Left renal pelvis (tissue), 4 donors: ENCODE measurements at places on chromosomes 7 and 10.

DNA sequence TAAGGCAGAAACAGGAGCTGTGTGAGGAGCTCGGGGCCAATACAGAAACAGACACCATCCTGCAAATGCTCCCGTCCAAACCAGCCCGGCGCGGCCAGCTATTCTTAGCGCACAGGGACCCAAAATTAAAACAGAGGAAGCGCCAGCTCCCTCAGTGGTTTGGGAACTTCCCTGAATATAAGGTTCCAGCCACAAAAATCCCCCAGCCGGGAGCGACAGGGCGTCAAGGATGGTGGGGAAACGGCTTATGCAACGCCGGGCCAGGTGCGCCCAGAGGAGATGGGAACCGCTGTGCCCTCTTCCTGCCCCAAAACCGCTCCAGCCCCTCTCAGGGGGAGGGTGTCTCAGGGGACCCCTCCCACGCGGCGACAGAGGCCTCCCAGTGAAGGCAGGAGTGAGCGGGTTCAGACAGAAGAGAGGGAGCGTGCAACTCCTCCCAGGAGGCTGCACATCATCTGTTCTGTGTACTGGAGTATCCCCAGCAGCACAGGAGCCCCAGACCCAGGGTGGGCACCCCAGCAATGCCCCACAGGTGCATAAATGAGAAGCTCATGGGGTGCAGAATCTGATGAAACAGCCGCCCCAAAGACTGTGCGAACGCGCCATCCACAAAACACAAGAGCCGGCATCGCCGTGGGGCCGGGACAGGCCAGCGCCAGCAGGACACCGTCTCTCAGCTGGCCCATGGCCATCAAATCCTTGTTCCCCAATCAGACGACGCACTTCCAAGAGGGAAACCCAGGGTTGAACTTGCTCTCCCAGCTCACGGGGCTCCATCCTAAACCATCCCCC lies 73.9 kb upstream of the PDGFA start:
- DNase-seq, result no peak

- no peak for DNase-seq
Observed at GRCh38 chr7:131011432-131011742, 277.4 kb upstream of the KLF14 start.

DNA sequence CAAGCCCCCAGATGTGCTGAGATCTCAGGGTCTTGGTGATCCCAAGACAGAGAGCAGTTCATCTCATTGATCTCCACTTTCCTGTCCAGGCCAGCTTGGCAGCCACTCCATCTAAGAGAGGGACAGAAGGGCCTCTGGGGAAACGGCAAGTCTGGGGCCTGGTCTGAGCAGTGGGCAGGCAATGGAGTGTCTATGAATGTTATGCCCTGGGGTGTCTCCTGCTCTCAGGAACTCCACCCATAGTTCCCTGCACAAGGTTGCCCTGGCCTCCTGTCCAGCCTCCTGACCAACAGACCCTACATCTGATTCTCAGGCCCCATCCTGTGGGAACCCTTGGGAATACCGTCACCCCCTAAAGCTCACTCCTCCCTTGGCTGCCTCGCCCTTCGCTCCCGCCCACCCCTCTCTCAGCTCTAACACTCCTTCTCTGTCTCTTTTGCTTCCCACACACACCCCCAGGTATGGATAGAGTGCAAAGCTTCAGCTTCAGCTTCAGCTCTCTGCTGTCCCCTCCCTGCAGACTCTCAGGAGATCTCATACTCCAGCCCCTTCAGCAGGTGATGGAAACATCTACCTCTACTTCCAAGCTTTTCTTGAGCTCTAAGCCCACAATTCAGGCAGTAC lies 83.0 kb downstream of the HIF1AN start:
- no peak for DNase-seq

DNA sequence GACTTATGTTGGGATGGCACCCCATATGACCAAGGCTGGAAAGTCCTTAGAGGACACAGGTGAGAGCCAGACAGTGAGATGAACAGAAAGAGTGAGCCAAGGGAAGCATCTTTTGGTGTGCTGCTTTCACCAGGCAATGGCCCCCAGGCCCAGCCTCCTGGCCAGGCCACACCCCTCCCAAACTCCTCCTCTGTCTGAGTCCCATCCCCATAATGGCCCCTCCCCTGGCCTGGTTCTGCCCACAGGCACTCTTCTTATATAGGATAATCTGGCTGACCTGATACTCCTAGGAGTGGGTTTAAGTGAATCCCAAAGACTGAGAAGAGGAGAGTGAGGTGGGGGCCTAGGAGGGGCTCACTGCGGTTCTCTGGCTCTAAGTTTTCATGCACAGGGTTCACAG lies 252.5 kb downstream of the RPS24 start:
- no peak for DNase-seq

DNA sequence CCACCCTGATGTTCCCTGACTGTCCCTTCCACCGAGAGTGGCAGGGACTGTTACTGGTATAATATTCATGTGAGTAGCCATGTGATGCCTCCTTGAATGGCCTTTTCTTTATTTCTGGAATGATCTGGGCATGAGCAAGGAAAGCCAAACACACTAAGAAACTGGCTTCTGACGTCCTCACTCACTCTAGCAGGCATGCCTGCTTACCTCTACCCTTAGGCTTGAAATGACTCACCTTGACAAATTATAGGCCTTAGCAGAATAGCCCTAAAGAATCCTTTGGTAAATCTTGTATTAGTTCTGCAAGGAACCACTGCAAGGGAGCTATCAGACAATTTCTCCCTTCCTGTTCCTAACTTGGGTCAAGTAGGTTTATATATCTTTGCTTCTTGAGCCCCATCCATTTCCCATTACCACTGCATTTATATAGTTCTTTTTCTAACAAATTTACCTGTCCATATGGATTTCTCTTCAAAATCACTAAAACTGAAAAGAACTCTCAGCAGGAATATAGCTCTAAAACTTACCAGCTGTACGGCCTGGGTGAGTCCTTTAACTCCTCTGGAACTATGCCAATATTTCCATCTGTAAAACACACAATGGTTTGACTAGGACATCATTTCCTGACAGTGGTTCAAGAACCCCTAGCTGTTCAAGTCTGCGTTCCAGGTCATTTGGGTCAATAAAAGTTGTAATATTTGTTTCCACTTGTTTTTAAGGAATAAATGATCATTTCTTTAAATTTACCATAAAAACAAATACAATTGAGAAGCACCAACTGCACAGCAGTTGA lies 13.0 kb upstream of the NDUFA5 start:
- no peak for DNase-seq

DNA sequence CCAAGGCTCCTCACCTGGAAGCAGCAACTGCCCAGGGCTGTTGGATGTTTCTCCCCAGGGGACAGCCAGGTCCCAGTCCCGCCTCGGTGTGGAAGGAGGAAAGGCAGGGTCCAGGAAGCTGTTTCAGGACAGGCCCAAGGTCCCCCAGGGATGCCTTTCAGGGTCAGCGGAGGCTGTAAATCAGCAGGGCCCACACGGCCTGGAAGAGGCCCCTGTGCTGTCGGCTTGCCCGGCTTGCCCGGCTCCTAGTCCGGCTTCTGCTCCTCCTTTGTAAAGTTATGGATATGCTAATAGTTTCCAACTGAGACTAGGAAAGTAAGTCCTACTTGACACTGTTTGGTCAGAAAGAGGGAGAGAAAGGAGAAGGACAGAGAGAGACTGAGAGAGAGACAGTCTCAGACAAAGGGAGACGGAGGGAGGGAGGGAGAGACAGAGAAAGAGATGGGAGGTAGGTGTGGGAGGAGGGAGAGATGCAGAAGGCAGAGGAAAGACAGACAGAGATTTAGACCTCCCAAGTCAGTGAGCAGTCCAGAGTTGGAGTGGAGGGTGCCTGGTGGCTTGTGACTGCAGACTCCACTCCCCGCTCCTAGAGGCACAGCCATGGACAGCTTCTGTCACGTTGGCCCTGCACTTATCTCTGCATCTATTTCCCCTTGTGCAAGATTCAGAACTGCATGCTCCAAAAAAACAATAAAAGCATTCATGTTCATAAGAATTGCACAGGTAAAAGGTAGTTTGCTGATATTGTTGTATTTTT lies 10.5 kb downstream of the IKZF1 start:
- no peak for DNase-seq

DNA sequence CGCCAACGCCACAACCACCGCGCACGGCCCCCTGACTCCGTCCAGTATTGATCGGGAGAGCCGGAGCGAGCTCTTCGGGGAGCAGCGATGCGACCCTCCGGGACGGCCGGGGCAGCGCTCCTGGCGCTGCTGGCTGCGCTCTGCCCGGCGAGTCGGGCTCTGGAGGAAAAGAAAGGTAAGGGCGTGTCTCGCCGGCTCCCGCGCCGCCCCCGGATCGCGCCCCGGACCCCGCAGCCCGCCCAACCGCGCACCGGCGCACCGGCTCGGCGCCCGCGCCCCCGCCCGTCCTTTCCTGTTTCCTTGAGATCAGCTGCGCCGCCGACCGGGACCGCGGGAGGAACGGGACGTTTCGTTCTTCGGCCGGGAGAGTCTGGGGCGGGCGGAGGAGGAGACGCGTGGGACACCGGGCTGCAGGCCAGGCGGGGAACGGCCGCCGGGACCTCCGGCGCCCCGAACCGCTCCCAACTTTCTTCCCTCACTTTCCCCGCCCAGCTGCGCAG lies 424 bp downstream of the EGFR start:
- DNase-seq, result no peak

- no peak for DNase-seq
Observed at GRCh38 chr7:16727736-16728135, 25.8 kb upstream of the TSPAN13 start.

DNA sequence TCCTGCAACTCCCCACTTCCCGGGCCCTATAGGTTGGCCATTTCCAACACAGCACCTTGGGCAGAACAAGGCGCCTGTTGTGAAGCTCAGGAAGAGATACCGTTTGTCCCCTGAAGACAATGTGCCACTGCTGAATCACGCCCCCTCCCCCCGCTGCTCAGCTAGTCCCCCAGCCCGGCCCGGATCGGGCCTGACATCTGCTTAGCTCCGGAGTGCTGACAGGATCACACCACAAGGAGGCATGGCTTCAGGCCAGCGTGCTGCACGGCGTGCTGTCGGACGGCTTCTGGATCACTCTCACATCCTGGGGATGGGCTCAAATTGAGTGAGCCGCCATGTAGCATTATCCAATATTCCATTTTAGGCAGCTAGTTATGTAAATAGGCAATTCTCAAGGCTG lies 62.1 kb upstream of the EFCAB10 start:
- no peak for DNase-seq
